Endothelial cell of umbilical vein (primary cell): ENCODE measurements at places on chromosomes 16 and 17. TPM values are rescaled to one million over a fixed set of nuclear protein-coding genes. Genes with fewer than 3 reads are reported as not detected.

Gene FBXW10
- total RNA-seq = not detected in 2 replicates

Gene GSG1L
- not detected in 2 replicates for total RNA-seq

Gene FBF1
- 8.9 and 9.4 TPM in 2 replicates for total RNA-seq

Gene SLC46A1
- total RNA-seq = 1.8 and 4.1 TPM in 2 replicates

Gene PSMC3IP
- 19.3 and 20.8 TPM in 2 replicates for total RNA-seq

Gene CUEDC1
- total RNA-seq = 27.7 and 28.5 TPM in 2 replicates

GRCh38 chr16:83935005-83935857, 17.8 kb upstream of the OSGIN1 start:
- DNase-seq = no peak

GRCh38 chr17:28527181-28527681, 21.1 kb downstream of the FOXN1 start:
- no peak for DNase-seq

- peak; percentile 40 for DNase-seq
Observed at GRCh38 chr17:67585077-67585602, 132.6 kb upstream of the NOL11 start.

DNA sequence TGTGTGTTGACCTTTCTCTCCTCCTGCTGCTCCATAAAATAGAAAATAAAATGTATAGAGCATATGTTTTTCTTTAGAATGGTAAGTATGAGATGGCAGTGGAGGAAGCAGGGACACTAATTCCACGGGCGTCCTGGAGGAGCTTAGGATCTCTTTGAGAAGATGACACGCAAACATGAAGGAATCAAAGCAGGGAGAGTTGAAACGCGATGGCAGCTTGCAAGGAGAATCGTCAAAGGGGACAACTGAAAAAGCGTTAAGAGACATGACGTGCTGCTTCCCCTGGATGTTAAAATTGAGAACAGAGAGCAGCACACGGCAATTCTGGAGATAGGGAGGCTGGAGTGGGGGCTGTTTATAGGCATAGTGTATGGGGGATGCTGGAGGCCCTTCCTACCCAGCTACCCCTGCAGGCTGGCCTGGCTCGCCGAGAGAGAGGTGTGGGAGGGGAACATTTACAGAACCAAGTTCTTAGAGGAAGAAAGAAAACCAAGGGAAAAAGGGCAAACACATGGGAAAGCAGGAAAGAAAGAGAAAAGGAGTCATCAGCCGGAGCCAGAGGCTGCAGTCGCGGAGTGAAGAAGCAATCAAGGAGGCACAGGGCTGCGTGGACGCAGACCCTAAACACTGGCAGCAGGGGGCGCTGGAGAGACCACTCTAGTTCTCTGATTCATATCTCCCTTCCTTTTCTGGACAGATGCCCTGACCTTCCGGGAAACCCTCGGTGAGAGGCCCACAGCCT, 55.8 kb downstream of the MYH13 start:
- DNase-seq = no peak

- DNase-seq = no peak
Observed at GRCh38 chr17:9818760-9819159, 3.1 kb downstream of the GSG1L2 start.

DNA sequence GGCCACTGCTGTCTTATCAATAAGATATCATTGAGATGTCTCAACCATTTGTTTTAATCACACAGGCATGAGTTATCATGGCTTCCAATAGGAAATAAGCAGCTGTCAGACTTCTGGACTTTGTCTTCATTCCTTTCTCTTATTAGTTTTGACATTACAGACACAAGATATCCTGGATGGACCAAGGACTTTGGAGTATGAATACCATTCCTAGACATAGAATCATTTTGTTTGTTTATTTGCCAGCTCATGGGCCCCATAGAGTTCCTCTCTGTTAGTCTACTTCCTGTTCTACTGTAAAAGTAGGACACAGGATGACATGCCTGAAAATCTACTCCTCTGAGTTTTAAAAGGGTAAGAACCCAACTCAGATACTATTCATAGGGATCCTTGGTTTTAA, 77.7 kb upstream of the KCNJ16 start:
- peak; percentile 44 for DNase-seq

DNA sequence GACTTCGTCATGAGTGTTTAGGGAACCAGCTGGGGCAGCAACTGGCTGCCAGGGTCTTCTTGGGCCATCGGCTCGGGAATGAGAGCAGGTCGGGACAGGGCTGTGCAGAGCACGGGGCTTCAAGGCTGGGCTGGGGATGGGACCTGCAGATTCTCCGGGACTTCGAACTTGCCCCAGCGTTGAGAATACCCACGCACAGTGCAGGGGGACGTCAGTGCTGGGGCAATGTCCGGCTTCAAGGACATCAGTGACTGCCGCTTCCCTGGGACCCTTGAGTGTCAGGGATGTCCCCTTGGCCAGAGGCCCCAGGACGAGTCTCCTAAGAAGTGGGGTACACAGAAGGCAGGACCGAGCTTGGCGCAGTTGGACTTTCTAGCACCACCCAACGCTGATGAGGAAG, 76.3 kb downstream of the MGAT5B start:
- no peak for DNase-seq

GRCh38 chr17:16281351-16281750, 64.3 kb downstream of the PIGL start:
- no peak for DNase-seq

DNA sequence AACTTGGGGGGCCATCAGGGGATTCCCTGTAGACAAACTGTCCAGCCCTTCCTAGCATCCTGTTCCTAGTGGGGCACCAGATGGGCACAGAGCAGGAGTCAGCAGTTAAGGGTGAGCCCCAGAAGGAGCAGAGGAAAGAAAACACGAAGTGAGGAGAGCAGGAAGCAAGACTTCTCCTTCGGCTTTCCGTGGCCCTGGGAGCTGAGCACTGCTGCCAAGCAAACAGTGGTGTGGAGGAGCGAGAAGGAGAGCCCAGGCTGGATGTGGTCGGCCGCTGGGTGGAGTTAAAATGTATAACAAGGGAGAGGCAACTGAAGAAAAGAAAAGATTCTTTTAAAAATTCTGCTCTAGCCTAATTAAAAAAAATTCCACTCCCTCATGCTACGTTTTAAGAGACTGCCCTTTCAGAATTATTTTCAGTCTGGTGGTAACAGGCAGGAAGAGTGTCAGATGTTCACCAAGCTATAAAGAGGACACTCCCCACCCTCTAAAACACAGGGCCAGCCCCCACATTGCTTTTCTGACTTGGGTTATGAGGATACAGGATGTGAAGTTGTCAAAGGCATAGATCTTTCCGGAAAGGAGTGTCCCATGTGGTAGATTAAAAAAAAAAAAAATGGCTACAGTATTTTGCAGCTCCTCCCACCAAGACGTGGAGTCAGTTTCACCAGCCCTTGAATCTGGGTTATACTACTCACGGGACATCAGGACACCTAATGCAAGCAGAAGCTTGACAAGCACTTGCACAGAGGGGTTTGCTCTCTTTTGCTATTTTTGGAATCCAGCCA, 74.9 kb upstream of the ZFHX3 start:
- peak; percentile 24 for DNase-seq

GRCh38 chr17:68184816-68185436, 62.9 kb upstream of the AMZ2 start:
- DNase-seq = no peak

DNA sequence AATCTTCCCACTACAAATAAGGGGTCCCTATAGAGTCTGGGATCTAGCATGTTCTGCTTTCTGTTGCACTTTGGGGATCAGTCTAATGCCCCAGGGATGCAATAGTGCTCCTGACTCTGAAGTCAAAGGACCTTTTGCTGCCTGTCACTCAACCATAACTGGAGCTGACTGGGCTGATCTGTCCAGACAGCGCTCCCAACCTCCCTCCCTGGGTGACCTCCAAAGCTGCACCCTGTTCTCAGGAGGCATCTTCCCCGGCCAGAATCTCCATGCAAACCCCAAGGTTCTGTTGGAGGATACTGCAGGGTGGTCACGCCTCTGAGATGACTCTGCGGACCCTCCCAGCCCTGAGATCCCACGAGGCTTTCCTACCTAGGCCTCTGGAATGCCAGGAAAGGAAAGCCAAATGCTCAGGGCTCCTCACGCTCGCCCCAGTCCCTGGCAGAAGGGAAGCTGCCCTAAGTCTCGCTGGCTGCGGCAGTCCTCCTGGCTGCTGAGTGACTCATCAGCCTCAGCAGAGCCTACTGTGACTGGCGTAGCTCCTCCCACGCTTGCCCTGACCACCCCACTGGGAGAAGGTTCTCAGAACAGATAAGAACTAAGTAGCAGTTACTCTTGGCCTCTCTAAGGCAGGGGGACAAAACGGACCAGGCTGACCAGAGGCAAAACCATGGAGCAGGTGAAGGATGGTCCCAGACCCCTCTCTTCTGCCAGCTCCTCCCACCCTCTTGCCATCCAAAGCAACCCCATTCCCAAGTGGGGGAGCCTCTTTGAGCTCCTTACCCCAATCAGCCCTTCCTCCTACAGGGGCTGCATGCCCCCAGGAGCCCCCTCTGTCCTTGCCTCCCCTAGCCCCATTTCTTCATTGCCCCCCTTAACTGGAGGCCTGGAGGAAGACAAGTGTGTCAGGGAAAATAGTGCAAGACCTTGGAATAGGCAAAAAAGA, 124.1 kb upstream of the TNRC6C start:
- DNase-seq = peak; percentile 75

GRCh38 chr17:67765623-67766022, 47.9 kb downstream of the NOL11 start:
- DNase-seq = no peak

DNA sequence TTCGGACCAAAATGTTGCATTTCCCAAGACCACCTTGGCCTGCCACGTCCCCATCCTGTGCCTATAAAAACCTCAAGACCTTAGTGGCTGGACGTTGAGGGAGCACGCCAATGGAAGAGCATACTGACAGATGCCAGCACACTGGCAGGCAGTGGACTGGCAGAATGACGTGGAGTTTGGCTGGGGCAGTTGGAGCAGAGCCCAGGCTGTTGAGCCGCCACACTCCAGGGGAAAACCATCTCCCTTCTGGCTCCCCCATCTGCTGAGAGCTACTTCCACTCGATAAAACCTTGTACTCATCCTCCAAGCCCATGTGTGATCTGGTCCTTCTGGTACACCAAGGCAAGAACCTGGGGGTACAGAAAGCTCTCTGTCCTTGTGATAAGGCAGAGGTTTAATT, 494.1 kb downstream of the CDH11 start:
- DNase-seq = no peak

- DNase-seq = no peak
Observed at GRCh38 chr16:52526116-52526828, 20.7 kb downstream of the TOX3 start.

DNA sequence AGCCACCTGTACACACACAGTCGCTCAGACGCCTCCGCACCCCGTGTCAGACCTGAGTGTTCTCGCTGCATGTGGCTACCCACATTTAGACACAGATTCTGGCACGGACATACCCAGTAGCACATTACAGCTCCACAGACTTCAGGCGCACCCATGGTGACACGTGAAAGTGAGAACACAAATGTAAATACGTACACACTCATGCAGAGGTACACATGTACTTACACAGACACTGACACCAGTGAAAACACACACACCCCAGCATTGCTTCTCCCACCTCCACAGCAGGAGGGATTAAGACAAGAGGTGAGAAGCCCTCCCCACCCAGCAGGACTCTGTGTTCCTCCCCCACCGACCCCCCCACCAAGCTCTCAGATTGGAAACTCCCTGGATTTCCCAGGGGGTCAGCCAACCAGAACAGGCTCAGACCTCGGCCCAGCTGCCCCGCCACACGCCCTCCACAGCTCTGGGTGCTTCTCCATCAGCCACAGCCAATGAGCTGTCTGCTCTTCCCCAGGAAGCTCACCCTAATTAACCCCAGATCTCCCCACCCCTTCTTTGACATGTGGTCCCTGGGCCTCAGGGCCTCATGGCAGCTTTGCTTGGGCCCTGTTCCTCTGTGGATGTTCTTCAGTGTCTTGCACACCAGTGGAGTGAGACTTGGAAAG, 5.3 kb upstream of the FOXN1 start:
- no peak for DNase-seq

DNA sequence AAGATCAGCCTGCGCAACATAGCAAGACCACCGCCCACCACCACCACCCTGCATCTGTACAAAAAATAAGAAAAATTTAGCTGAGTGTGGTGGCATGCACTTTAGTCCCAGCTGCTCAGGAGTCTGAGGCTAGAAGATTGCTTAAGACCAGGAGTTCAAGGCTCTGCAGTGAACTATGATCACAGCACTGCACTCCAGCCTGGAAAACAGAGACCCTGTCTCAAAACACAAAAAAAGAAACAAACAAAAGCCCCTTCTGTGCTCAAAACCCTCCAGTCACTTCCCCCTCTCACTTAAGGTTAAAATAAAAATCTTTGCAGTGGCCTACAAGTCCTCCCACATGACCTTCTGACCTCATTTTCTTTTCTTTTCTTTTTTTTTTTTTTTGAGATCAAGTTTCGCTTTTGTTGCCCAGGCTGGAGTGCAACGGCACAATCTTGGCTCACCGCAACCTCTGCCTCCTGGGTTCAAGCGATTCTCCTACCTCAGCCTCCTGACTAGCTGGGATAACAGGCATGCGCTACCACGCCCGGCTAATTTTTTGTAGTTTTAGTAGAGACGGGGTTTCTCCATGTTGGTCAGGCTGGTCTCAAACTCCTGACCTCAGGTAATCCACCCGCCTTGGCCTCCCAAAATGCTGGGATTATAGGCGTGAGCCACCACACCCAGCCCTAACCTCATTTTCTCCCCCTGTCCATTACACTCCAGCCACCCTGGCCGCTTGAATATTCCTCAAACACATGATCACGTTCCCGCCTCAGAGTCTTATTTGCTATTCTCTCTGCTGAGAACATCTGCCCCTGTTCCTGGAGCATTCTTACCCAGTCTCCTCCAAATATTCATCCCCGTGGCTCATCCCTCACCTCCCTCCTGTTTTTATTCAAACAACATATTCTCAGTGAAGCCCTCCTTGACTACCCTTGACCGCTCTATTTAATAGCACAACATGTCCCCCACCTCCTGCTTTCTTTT, 126.6 kb upstream of the MED13 start:
- no peak for DNase-seq

GRCh38 chr17:75843577-75844529, at the start of gene UNC13D:
UNC13D (minus strand) TSS chr17:75844404; CDS start chr17:75844337, 67 bp downstream.
- peak; percentile 32 for DNase-seq

GRCh38 chr17:68301438-68301959, 10.2 kb downstream of the ARSG start:
- DNase-seq = no peak

DNA sequence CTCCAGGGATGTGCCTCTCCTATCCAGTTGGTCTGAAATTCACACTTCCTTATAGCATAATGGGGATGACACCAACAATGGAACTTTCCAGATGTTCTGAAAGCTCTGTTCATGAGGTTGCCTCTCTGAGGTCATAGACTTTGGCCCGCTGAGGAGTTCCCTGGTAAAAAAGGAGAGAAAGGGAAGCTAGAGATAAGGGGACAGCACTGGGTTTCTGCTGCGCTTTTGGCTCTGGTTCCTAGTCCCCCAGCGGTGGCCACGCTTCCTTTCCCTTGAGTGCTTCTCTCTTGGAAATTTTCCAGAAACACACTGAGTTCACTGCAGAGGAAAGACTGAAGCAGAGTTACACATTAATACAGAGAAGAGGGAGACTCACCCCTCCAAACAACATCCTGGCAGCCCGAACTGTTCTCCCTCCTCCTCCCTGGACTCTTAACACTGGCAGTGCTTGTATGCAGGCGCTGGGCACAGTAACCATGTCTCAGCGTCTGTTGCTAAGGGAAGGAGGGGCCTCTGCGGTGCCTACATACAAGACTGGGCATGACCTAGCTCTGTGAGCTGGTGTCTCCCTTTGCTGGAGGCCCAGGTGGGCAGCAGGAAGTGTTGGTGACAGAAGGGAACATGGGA, at the start of gene DNAH3:
Gene DNAH3, minus strand, starts transcription at position 472 of the 627 bp plus-strand sequence. CDS start 527 bp downstream, outside the sequence.
- DNase-seq = no peak
